ENCODE measurements at places on chromosomes 4 and X.

GRCh38 chr4:126859314-126859713, 773.4 kb upstream of the INTU start:
- no peak for DNase-seq

- DNase-seq: no peak
These were observed 470.4 kb upstream of the GALNT7 start for GRCh38 chr4:172698256-172698655.

DNA sequence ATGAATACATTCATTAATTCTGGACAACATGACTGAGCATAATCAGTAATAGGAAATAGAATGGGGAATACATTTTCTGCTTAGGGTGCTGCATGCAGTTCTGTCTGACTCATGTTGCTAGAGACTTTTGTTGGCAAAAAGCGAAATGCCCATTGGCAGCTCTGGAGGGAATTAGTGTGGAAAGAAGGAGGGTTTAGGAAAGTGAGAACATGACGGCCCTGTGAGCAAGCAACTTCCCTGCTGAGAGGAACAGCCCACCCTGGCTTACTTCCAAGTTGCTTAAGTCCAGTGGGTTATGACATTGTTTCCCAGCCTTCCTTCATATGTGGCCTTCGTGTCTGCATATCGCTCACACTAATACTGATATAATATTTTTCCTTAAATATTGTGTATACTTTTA, 13.8 kb downstream of the MAD2L1 start:
- DNase-seq: no peak

- peak; percentile 73 for DNase-seq
These were observed 85.7 kb upstream of the MTM1 start for GRCh38 chrX:150482537-150483206.

DNA sequence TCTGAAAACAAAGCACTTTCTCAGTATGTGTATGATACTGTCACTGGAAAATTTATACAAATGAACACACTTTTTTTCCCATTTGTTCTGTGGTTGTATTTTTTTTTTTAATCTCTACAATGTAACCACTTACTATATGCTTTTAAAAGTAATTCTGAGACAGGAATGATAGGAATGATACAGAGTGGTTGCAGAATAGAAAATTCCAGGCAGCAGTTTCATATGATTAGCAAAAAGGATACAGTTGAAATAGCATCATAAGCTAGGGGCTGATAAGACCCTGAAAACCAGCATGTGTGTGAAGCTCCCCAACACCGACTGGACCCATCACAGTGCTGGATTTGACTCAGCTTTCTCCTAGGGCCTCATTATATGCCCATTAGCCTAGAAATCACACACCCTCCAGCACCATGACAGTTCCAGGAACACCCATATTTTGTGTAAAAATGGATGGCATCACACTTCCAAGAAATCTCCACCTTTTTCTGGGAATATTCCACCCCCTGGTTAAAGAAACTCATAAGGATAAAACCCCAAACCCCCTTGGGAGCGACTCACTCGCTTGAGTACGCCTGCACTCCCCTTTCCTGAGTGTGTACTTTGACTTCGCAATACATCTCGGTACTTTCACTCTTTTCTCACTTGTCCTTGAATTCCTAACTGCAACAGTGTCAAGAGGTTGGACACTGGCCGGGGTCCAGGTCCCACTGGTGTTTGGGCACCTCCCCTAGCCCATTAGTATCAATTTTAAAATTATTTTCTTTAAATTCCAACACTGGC, 77.4 kb upstream of the AGA start:
- DNase-seq: no peak

- no peak for DNase-seq
These were observed 26.6 kb upstream of the ANTXR2 start for GRCh38 chr4:80099671-80100070.

DNA sequence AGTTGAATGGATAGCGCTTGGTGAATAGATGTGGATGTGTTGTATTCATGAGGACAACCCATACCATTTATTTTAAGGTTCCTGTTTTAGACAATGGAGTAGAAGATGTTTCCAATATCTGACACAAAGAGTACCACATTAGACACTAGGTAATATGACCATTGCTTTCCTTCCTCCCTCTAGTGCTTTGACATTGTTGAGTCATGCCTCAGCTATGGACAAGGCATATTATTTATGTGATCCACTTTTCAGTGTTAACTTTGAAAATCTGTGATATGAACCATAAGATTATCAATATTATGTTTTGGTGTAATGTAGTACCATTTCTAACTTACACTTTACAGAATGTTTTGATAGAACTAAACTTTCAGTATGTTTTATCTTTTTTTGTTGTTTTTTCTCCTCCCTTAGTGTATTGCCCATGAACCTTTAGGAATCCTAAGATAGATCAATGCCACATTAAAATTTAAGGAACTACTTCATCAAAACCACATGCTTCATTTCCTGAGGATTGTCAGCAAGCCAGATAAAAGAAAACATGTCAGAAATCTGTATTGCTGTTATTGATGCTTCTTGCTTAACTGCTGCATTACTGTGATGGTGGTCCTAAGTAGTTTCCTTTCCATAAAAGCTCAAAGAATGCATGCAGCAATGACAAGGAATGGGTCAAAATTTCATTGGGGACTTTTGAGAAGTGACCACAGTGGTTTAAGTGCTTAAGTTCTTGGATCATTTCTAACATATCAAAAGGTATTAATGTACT, 105.0 kb downstream of the PCDH7 start:
- no peak for DNase-seq

DNA sequence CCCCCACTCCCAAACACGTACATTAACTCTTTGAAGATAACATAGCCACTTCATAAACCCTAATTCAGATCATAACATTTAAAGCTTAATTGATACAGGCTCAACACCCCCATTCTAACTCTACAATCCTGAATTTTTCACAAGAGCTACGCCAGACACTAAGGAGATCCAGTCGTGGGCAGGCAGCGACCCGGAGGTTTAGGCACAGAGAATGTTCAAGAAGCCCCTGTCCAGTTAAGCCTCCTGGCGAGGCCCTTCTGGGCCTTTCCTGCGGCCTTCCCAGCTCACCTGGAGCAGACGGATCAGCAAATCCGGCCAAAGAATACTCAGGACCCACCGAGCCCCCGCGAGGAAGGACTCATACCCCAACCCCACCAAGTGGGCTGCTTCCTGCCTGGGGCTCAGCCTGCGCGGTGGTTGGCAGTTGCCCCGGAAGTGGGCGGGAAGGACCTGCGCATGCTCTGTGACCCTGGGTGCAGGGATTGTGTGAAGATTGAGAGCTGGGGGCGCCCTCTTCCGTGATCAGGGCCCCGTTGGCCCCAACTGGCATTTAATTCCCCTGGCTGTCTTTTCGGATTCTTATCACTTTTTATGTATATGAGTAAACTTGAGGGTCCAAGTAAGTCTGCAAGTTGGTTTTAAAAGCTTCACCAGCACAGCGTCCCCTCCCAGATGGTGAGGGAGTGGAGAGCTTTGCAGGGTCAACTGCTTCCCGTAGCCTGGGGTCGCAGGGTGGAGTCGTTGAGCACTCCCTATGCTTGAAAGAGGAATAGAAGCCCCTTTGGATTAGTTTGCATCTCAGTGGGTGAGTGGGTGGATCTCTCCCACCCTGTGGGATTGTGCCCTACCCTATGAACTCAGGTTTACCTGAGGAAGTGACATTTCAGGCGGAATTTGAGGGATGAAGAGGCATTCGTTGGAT, at the start of gene TRIM61:
TRIM61 (minus strand) TSS at position 415 of the 922 bp plus-strand sequence. CDS start 7,655 bp downstream, outside the sequence.
- peak; percentile 33 for DNase-seq

GRCh38 chr4:158538911-158539310, 17.2 kb downstream of the RXFP1 start:
- DNase-seq: no peak

DNA sequence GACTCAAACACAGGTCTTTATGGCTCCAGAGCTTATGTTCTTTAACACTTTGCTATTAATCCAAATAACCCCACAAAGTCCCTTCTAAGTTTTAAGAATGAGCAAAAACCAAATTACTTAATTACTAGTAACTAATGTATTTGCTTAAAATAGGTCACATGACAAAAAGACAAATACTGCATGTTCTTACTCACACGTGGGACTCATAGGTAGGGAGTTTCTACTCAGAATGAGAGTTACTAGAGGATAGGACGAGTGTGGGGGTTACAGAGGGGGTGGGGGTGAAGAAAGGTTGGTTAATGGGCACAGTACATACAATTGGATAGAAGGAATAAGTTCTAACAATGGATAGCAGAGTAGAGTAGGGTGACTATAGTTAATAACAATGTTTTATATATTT, 5.8 kb downstream of the RPS6KA3 start:
- no peak for DNase-seq

DNA sequence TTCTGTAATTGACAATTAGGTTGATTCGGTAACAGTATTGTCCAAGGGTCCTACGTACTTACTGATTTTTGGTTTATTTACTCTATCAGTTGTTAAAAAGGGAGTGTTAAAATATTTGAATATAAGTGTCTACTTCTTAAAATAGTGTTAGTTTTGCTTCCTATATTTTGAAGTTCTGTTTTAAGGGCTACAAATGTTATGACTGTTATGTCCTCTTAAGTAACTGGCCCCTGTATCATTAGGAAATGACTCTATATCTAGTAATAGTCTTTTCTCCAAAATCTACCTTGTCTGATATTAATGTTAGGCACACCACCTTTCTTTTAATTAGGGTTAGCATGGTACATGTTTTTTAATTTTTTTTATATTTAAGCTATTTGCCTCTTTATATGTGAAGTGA, 30.1 kb downstream of the ANKRD50 start:
- no peak for DNase-seq

- no peak for DNase-seq
These were observed 147.5 kb upstream of the CASK start for GRCh38 chrX:42070866-42071265.

GRCh38 chr4:41429280-41429669, 108.7 kb upstream of the LIMCH1 start:
- no peak for DNase-seq

DNA sequence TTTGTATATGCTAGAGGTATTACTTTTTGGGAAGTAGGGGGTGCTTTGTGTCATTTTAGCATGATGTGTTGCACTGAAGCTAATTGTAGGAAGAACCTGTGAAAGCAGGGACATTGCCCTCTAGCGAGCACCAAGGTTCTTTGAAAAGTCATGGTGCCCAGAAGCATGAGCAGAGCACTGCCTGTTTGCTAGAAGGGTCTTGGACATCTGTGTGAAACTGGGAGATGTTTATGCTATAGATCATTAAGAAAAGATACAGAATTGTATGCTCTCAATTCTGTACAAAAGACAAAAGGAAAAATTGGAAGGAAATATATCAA, 14.7 kb downstream of the GRPR start:
- no peak for DNase-seq

- no peak for DNase-seq
These were observed 109.0 kb upstream of the MAMLD1 start for GRCh38 chrX:150253959-150254620.

DNA sequence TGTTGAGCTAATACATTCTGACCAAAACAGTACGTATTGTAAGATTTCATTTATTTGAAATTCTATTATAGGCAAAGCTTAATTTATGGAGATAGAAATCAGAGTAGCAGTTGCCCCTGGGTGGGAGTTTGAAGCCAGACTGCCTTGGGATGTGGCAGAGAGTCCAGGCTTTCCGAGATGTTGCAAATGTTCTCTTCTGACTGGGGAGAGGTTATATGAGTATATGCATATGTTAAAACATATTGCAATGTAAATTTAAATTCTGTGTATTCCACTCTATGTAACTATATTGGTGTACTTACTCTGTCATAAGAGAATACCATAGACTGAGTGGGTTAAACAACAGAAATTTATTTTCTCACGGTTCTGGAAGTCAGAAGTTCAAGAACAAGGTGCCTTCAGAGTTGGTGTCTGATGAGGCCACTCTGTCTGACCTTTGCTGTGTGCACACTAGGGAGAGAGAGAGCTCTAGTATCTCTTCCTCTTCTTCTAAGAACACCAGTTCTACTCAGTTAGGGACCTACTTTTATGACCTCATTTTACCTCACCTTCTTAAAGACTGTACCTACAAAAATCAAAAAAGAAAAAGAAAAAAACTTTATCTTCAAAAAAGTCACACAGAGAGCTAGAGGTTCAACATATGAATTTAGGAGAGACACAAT, 299.3 kb upstream of the HS3ST1 start:
- no peak for DNase-seq

GRCh38 chrX:30881797-30882196, 7.3 kb downstream of the TAB3 start:
- no peak for DNase-seq

DNA sequence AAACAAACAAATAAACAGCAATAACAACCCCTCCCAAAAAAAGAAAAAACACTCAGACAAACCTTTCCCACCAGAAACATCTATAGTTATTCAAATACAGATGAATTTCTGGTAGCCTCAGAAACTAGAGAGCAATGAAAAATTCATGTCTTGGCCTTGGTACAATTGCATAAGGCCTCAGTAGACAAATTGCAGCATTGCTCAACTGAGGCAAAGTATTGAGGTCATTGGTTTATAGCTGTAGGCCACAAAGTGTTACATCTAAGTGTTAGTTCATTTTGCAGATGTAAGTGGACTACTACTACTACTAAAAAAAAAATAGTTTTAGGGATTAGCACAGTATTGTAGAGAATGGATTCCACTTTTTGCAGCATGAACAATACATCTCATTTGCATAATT, 2268.3 kb downstream of the ARAP2 start:
- no peak for DNase-seq

- no peak for DNase-seq
These were observed 46.5 kb downstream of the JAKMIP1 start for GRCh38 chr4:6153874-6154273.

- DNase-seq: no peak
These were observed 598.7 kb downstream of the EPHA5 start for GRCh38 chr4:65071564-65071963.

DNA sequence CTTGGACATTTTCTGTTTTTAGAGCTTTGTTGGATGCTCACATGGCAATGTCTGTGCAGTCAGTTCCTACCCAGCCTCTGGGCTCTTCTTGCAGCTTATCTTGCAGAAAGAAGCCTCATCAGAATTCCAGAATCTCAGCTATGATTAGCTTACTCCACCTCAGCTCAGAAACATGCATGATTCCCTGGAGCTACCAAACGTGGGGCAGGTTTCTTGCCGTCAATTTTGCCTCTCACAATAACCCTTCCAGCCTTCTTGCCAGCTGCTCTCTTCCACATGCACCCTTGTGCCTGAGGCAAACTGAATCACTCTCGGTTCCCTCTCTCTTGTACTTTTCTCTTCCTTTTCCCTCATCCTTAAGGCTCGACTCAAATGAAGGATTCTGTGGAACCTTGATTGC, 141.4 kb downstream of the PTTG2 start:
- no peak for DNase-seq

GRCh38 chr4:184074677-184075388, 142.8 kb downstream of the ENPP6 start:
- no peak for DNase-seq

DNA sequence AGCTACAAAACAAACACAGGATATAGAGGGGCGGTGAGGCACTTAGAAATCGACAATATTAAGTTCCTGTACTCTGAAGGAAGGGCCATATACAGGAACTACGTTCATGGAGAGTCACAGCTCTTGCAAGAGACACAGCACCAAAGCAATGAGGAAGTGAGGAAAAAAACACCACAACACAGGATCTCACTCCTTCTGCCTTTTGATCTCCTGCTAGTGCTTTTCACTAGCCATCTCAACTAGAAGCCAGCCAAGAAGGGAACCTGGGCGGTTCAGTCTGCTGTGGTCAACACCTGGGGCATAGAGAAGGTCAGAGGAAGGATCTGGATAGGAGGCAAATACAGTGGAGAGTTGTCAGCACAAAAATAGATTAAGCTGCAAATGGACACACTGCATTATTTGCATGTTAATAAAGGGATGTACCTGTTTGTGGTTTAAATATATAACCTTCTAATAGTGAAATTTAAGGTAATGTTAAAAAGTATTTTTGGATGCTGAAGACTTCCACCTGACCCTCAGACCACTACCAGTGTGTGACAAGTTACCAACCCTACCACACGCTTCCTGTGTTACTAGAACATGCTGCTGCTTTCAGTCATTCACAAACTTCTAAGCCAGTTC, 104.6 kb downstream of the DTHD1 start:
- no peak for DNase-seq
